M059J (cell line): ENCODE measurements at places on chromosomes 1 and 21. TPM values are rescaled to one million over a fixed set of nuclear protein-coding genes. Genes with fewer than 3 reads are reported as not detected.

DNA sequence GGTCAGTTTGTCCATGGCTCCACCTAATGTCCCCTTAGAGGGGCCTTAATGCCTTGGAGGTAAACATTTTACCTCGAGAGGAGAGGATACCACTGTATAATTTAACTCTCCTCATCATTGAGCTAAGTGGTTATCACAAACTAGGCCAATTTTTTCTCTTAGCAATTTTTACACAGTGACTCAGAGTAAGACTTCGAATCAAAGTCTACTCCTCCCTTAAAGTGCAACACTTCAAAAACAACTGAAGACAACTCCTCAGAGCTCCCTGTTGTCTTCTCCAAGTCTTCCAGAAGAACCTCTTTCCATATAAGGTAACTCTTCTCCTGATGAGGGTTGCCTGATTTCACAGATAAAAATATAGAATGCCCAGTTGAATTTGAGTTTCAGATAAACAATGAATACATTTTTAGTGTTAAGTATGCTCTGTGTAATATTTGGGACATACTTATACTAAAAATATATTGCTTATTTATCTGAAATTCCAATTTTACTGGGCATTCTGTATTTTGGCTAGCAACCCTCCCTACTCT lies 4.9 kb upstream of the PTGFRN start:
- no peak for DNase-seq

DNA sequence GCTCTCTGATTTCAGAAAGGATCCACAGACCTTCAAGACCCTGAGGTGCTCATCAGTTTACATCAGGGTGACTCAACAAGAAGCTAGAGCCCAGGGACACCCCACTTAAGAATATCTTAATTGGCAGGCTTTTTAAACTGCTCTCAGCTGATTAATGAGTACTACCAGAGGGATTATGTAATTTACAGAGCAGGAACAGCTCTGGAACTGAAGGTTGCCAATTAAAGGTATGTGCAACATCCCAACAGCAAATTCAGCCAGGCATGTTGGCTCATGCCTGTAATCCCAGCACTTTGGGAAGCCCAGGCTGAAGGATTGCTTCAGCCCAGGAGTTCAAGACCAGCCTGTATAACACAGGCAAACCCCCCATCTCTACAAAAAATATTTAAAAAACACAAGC lies 295.7 kb downstream of the SETD4 start:
- DNase-seq, result no peak

GRCh38 chr21:31604591-31605190 lies 54.8 kb upstream of the SOD1 start:
- DNase-seq, result peak; percentile 55

GRCh38 chr21:35196128-35196527 lies 147.0 kb upstream of the RUNX1 start:
- DNase-seq, result no peak

DNA sequence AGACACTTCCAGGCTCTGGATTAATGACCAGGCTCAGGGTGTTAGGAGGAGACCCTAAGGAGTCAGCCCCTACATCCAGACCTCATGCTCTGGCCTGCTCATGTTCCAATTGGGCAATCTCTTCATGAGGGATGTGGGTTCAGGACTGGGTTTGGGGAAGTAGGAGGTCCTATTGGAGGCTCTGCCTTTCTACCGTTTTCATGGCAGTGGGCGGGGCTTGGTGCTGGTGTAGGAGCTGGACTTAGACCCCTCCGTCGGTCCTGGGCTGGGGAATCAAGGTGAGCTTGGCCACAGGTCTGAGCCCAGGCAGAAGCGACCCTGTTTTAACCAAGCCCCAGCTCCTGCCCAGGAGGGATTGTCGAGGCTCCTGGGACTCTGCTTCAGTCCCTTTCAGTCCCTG lies 123.4 kb downstream of the PRDM16 start:
- no peak for DNase-seq

- peak; percentile 54 for DNase-seq
Measured at GRCh38 chr1:212457740-212458338, 25.1 kb downstream of the NENF start.

- DNase-seq, result peak; percentile 54
Measured at GRCh38 chr1:20551161-20551560, 1.2 kb upstream of the FAM43B start.

- DNase-seq, result peak; percentile 46
Measured at GRCh38 chr1:151472856-151473731, 13.8 kb upstream of the POGZ start.

DNA sequence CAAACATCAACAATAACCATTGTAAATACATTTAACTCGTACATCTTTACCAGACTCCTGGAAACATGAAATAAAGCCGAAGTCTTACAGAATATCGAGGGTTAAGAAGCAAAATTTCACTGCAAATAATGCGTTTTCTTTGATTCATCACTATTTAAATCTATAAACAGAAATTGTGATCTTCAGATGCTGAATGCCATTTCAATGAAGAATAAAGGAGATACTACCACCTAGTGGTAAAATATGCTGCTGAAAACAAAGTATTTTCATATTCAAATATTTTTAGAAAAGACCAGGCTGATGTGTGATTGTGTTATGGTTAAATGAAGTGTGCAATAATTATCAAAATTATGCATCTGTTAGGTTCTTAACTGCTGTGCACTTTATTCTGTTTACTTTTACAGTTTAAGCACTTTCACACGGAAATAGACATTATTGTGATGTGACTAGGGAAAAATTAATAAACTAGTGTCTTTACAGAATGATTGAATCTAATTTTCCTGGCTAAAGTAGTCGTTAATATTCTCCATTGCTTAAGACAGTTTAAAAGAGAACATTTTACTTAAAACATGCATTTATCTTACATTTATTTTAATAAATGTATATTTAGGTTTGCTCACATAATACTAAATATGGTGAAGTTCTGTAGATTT lies 1093.1 kb downstream of the MRPL39 start:
- DNase-seq, result peak; percentile 0

DNA sequence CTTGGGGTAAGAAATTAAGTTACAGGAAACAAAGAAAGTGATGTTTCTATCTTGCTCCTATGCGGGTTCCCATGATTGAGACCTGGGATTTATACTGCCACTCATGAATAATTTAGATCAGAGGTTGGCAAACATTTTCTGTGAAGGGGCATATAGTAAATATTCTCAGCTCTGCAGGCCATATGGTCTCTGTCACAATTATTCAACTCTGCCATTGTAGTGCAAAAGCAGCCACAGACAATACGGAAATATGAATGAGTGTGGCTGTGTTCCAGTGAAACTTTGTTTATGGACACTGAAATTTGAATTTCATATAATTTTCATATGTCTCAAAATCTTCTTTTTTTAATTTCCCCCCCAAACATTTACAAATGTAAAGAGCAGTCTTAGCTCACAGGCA lies 127.2 kb downstream of the FOXD2 start:
- no peak for DNase-seq

- no peak for DNase-seq
Measured at GRCh38 chr1:246680190-246680589, 44.0 kb upstream of the SCCPDH start.

- DNase-seq, result no peak
Measured at GRCh38 chr1:32329931-32330466, 6.0 kb downstream of the MARCKSL1 start.

DNA sequence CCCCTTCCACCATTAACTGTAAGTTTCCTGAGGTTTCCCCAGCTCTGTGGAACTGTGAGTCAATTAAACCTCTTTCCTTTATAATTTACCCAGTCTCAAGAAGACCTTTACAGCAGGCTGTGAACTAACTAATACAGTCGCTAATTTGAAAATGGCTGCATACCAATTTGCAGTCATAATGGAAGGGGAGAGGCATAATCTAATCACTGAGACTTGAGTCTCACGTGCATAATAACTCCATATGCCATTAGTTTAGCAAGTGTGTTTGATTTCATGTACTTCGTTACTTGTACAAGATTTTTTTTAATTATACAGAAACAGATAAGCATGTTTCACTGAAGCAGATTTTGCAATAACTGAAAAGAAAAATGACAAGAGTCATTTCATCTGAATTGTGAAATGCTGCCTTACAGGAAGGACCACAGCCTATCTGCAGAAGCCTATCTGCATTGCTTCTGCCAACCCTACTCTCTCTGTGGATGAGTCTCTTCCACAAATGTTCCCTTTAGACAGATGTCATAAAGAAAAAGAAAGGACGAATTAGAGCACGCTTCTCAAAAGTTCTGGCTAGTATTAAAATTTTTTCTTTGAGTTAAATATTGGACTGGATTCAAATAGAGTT lies 99.1 kb downstream of the PTGER3 start:
- no peak for DNase-seq

The NPHS2 gene
- total RNA-seq, result not detected in 2 replicates

The TBX19 gene
- 0.54 and 1.1 TPM in 2 replicates for total RNA-seq

The LRRC8D gene
- total RNA-seq, result 66.7 and 96.9 TPM in 2 replicates

The TDRKH gene
- 10.8 and 11.0 TPM in 2 replicates for total RNA-seq
